Prostate gland (tissue), 2 donors: ENCODE measurements at places on chromosomes 12 and 14. TPM values are rescaled to one million over a fixed set of nuclear protein-coding genes. Genes with fewer than 3 reads are reported as not detected.
A peak's percentile ranks its signal among the peaks of the same experiment; 100 is the strongest.

DNA sequence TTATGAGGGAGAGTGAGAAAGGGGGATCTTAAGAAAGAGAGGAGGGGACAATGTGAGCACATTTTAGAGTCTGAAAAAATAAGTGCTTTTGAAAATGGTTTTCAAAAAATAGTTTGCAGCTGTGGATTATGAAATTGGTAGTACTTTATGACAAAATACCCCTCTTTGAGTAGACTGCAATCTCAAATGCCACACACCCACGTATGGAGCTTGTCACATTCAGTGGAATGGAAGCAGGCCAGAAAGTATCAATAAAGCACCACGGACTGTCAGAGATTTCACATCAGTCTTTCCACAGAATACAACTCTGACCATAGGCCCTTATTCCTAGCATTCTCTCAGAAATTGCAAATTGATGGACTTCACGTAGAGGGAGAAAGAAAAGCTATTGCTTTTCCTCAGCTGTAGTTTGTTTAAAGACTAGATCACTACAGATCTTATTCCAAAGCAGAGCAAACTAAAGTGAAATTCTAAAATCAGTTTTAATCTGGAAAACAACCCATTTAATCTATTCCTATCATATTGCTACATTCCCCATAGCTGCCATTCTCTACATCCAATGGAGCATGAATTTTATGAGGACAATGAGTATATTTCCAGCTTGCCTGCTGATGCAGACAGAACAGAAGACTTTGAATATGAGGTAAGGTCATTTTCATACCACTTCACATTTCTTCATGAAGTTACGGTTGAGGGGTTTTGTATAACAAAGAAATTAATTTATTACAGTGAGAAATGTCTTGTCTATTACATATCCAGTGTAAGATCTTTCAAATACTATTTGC lies 321.3 kb downstream of the PDZRN4 start:
- DNase-seq = no peak

The SALL2 gene
- total RNA-seq = 10.2 TPM

The MIPOL1 gene
- total RNA-seq = 14.4 TPM

- no peak for DNase-seq
Observed at GRCh38 chr14:36111822-36112583, 64.5 kb downstream of the PTCSC3 start.

DNA sequence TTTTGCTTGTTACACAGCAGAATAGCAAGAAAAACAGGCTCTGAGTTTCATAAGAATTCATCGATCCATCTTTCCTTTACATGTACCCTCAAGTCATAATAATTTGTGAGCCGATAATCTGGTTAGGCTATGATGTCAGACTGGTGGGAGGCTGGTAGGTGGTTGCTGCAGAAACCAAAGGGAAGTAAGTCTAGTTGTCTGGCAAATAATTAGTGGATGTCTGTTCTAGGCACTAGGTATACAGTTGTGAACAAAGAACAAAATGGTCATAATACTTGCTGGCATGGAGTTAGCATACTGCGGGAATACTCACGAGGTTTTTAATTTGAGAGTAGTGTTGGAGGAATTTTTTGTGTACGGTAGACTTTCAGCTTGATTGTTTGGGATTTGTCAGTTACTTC lies 8.8 kb downstream of the SUSD6 start:
- DNase-seq = no peak

GRCh38 chr12:28950049-28950448 lies 199.0 kb upstream of the FAR2 start:
- DNase-seq = no peak

GRCh38 chr14:65824285-65824977 lies 411.9 kb downstream of the FUT8 start:
- DNase-seq = peak; percentile 40

GRCh38 chr12:124529565-124530276 lies 37.7 kb downstream of the NCOR2 start:
- no peak for DNase-seq

DNA sequence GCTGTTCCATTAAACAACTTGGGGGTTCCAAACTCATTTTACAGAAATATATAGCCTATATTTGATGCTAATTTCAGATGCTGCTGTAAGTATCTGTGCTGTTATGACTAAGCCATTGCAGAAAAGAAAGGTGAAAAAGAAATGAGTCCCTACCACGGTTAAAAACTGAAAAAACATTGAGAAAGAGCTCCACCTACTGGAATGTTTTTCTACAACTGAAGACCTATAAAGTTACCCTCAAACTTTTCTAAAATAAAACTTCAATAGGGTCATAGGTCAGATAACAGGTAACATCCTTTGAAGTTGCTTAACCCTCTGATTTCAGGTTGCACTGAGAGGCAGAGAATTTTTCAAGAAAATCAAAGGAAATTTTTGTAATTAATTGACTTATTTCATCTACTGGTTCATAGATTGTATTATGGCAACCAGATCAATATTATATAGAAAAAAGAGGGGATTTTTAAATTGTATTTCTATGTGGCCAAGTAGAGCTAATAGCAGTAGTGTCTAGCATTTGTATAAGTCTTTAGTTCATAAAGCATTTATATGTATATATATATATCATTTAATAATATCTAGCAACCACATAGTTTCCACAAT lies 279.9 kb downstream of the RPS29 start:
- no peak for DNase-seq

The ARHGAP9 gene
- total RNA-seq = 3.5 TPM

- DNase-seq = no peak
Observed at GRCh38 chr12:88897723-88898122, 317.5 kb upstream of the KITLG start.

The FRMD6 gene
- 84.0 TPM for total RNA-seq

DNA sequence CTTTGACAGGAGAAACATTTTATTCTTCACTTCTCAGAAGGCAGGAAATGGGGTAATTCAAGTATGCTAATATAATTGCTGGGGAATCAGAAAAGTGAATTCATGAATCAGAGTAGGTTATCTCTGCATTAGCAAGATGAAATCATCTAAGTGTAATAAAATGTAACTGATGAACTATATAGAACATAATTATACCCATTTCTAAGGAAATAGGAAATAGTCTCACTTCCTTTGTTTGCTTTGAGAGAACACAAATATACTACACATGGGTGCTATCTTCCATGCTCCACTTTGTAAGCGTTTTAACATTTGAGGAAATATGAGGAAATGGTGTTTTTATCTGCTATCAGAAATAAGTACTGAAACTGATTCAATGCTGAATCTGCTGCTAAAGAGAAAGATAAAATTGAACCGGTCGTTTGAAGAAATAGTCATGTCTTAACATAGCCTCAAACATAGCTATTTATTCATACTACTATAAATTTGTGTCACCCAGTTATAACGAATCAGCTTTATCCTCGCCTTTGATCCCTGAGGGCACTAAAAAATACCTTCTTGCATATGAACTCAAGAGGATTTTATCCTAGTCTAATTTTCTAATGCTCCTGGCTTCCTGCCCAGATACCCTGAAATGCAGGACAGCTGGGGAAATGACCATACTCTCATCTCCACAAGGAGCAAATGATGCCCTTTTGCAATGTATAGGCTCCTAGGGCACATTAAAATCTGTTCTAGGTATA lies 696.0 kb downstream of the C12orf50 start:
- DNase-seq = no peak

DNA sequence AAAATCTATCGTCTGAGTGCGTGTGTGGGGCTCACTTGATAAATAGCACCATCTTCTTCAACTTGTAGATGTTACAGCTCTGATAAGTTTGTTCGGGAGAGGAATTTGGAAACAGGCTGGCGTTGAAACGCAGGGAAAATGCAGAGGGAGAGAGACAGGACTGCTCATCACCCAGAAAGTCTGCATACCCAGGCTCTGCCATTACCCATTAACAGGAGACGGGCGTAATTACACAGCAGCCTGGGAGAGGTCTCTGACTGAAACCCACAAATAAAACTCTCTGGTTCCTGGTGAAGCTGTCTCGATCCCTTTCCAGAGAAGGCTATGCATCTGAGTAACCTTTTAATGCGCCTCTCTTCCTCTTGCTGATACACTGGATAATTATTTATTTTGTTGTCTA lies 547.3 kb downstream of the BCL11B start:
- no peak for DNase-seq

The ATF7 gene
- 46.7 TPM for total RNA-seq

The NELL2 gene
- 7.2 TPM for total RNA-seq

GRCh38 chr14:54487771-54488170 lies 1.0 kb downstream of the GMFB start:
- no peak for DNase-seq

DNA sequence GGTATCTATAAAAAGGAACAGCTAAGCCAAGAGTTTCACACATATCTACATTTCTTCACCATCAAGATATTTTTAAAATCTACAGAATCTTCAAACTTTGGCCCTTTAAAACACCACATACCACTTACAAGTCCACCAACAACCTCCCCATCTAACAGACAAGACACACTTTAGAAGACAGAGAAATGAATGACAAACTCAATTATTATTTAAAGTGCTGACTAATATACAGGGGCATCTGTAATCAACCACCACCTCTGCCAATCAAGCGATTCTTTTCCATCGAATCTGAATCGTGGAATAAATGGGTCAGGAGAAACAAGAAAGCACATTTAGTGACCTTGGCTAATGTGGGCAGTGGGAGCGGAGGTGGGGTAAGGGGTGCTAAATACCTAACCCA lies 7.7 kb downstream of the SETD3 start:
- no peak for DNase-seq

The TMEM233 gene
- not detected for total RNA-seq

DNA sequence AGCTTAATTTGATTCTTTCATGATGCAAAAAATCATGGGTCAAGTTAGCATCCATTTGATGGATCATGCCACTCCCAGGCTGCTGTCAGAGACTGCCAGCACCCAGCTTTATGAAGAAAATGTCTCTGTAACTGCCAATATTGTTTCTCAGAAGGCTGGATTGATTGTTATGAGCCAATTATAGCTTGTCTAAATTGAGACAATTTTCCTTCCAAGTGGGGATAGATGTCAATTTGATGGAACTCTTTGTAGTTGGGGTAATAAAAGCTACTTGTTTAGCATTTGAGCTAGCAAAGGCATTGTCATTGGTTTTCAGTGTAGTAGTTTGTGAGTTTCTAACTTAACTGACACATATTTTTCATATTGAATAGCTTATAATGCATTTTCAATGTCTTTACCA lies 82.1 kb upstream of the DACT1 start:
- no peak for DNase-seq

DNA sequence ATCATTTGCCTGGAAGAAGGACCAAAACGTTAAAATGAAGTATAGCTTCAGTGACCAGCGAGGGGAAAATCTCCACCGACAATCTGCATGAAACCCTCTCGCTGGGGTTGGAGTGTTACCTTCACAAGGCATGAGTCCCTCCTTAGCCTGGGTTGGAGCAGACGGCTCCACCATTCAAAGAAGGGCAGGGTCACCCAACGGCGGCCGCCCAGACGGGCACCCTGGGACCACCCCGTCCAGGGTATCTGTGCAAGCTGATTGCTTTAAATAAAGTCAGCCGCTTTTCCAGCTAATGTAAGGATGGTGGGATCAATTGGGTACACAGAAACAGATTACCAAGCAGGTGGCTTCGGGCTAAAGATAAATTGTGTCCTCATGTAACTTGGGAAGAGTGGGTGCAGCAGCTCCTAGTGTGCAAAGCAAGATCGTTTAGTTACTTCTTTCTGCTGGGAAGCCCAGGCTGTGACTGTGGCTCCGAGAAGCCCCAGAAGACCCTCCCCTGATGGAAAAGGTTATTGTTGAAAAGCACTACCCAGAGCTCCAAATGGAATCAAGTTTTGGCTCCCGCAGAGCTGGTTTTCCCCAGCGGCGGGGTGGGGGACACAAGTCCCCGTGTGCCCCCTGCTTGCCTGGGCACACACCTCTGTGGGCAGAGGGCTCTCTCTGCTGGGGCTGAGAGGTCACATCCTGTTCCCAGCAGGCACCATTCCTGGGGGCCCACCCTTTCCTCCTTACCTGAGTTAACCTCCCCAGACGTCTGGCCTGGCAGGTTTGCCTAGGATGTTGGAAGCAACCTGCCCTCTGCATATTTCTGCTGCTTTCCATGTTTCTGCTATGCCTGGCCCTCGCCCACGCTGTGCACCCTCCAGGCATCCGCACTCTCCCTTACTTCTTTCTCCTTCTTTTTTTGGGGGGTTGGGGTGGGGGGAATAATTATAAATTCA lies 318.6 kb upstream of the DIO3 start:
- DNase-seq = no peak

DNA sequence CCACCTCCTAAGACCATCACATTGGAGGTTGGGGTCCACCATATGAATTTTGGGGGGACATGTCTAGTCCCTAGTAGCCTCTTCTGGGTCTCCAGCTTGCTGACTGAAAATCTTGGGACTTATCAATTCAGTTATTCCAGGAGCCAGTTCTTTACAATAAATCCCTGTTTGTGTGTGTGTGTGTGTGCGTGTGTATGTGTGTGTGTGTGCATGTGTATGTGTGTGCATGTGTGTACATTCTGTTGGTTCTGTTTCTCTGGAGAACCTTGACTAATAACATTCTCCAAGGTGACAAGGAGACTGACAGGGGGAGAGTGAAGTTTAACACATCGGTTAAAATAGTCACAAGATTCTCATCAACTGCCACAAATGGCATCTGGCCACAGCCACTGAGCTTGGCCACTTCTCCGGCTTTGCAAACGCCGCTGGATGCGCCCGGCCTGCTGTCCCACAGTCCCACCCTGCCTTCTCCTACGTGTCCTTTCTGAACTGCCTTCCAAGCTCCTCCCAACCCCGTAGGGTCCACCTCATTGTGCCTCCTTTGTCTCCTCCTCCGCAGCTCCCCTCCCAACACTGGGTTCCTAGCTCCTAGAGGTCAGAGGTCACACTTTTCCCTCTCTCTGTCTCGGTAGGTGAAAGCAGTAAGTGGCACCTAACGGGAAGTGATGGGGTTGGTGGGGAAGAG lies 88.1 kb upstream of the DIO3 start:
- no peak for DNase-seq

The TMEM121 gene
- total RNA-seq = 15.7 TPM

The POTEM gene
- total RNA-seq = 18.1 TPM

GRCh38 chr14:76975051-76975450 lies 53.5 kb downstream of the IRF2BPL start:
- DNase-seq = no peak

DNA sequence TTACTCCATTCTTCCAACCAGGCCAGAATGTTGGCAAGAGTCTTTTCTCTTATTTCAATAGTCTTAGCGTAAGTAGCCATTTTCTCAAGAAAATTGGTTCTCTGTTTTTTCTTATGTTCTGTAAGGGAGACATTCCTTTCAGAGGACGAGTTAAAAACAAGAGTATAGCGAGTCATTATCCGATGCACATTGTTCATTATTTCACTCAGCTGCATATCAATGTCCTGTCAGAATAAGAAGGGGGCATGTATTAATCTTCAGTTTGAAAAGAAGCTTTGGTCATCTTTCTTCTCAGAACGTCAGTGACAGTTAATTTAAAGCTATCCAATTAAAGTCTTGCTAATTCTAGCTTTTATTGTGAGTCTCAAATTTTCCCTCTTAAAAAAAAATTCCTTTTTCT lies 33.3 kb downstream of the FAM186A start:
- no peak for DNase-seq

The TSPAN19 gene
- total RNA-seq = 0.41 TPM

DNA sequence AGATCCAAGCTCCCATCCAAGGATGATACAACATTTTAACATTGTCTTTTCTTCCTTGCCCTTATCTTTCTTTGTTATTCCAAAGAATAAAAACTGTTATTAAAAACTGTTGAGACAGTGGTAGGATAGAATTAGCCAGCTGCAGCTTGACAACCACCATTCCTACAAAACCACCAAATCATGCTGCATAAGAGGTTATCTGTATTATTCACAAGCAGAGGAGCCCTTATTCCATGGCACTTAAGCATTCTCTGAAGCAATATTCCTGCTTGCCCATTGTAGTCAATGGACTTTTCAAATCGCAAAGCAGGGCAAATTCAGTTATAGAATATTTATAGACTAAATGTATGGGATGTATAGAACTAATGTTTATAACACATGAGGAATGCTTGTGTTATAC lies 3.4 kb downstream of the ABCD2 start:
- DNase-seq = no peak
